Aorta (tissue), 5 donors: ENCODE measurements at places on chromosomes 11 and 22. TPM values are rescaled to one million over a fixed set of nuclear protein-coding genes. Genes with fewer than 3 reads are reported as not detected.

Gene CRYBB1
- 1.4 TPM for total RNA-seq

Gene GAL
- total RNA-seq: not detected

Gene APOL3
- 67.7 TPM for total RNA-seq

Gene PLAAT4
- 39.8 TPM for total RNA-seq

Gene OR52I2
- total RNA-seq: not detected

Gene FGF3
- not detected for total RNA-seq

Gene RRAS2
- total RNA-seq: 46.7 TPM

Gene SLCO2B1
- total RNA-seq: 82.4 TPM

Gene BACE1
- 29.0 TPM for total RNA-seq

Gene EIF3F
- total RNA-seq: 156 TPM

Gene LIPT2
- total RNA-seq: 1.0 TPM

Gene ARSA
- total RNA-seq: 53.5 TPM

Gene DGCR6
- total RNA-seq: 0.88 TPM

Gene SLC43A3
- total RNA-seq: 97.8 TPM

Gene TMEM41B
- 31.4 TPM for total RNA-seq

DNA sequence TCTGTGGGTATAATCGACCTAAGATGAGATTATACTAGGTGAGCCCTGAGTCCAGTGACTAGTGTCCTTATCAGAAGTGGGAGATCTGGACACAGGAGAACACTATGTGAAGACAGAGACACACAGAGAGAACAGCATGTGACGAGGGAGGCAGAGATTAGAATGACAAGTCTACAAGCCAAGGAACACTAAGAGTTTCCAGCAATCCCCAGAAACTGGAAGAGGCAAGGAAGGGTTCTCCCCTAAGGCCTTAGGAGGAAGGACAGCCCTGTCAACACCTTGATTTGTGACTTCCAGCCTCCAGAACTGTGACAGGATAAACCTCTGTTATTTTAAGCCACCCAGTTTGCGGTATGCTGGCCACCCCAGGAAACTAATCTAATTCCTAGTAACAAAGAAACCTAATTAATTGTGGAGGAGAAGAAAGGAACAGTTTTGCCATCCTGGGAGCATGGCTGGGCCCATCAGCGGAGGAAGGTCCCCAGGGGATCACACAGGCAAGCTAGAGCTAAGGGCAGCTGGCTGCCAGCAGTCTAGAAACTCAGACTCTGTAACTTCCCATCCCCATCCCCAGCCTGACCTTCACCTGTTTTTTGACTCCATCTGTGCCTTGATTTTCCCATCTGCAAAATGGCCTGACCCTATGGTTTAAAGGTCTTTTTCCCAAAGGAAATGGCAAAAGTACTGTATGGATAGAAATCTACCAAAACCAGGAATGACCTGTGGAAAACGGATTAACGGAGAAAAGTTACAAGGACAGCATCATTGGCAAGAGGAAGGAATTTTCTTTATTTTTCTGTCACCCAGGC lies 10.3 kb upstream of the THOC5 start:
- DNase-seq: no peak

DNA sequence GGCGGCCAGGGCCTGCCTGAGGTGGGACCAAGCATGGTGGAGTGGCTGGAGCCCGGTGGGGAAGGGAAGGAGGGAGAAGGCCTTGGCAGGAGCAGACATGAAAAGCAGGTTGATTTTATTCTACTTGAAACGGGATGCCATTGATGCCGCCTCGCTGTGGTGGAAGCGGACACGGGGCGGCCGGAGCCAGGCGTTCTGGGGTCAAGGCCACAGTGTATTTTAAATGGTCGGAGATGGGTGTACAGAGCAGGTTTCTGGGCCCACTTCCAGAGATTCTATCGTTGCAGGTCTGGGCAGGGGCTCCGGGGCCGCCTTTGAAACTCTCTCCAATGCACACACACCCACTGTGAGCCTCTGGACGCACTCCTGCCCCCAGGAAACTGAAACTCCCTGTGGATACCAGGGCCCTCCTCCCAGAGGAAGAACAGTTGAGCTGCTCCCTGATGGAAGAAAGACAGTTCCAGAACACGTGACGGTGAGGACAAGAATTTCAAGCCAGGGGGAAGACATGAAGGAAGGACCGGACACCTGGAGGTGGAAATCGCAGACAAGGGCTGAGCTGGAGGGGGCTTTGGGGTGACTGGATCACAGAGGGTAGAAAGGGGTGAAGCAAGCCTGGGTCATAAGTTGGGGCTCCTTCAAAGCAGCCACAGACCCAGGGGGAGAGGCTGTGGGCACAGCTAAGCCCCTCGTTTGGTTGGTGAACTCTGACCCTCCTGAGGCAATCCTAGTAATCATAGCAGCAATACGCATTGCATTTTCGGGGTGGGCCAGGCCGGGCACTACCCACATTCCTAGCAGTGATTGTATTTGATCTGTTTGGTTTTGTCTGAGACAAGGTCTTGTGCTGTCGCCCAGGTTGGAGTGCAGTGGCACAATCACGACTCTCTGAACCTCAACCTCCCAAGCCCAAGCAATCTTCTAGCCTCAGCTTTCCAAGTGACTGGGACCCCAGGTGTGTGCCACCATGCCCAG lies 12.3 kb upstream of the LINC01488 start:
- DNase-seq: peak; percentile 49

DNA sequence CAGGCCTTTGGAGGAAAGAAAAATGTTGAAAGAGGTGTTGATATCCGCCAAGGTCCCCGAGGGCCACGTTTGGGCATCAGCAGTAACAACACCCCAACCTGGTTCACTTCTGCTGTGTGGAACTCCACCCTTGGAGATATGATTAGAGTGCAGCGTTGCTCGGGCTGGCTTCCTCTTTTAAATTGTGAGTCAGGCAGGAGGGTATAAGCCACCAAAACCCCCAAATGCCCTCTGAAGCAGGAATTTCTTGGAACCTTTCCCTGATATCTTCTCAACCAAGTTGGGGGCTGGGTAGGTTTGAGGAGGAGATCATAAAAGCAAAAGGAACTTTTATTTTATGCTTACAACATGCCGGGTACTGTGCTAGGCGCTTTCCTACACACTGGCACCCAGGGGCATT lies 6.4 kb upstream of the C11orf96 start:
- no peak for DNase-seq

DNA sequence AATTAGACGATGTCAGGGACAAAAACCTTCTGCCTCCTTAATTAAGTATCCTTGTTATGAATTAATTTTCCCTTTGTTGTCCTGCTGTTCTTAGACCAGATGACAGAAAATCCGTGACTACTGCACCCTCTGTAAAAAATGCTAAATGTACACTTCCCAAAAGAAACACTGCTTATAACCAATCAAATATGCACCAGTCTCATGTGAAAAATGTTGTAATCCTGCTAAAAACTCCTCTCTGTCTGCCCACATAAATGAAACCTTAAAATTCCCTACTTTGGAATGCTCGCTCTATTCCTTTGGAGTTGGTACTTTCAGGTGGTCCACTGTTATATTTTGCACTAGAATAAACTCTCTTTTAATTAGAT lies 366.8 kb upstream of the CCDC179 start:
- no peak for DNase-seq

DNA sequence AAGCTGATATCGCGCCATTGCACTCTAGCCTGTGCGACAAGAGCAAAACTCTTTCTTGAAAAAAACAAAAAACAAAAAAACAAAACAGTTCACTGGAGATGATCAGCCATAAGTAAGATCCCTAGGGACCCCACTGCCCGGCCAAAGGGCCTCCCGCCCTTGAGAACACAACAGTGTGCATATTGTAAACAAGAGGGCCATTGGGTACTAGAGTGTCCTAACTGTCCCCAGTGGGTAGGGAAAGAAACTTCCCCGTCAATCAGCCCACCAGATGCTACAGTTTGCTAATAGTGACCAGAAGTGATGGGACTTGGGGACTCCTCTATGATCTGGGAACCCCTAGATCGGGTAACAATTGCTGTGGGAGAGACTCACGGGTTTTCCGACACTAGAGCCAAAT lies 3.7 kb upstream of the ACY3 start:
- no peak for DNase-seq

DNA sequence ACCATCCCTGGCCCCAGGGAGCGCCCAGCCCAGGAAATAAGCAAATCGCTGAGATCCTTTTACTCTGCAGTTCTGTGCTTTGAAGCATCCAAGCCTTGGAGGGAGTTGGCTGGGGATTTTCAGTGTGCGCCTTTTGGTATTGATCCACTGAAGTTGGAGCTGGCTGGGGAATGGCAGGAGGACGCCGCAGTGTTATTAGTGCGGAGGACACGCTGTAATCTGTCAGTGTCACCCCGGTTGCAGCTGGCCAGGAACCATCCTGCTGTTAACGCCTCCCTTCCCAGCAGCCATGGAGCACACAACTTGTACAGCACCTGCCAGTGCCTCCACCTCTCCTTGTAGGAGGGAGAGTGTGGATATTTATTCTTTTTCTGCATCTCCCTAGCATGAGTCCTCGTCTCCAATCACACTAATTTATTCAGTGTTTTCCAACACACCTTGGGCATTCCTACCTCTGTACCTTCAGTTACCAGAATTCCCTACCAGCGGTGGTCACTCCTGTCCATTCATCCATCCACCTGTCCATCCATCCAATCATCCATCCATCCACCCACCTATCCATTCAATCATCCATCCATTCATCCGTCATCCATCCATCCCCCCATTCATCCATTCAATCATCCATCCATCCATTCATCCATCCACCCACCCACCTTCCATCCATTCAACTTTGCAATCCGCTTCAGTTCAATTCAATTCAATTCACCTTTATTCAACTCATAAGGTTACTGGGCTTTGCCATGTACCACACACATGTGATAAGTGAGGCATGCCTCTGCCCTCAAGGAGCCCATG lies 21.9 kb upstream of the EIF3D start:
- DNase-seq: no peak

GRCh38 chr11:20501252-20501651 lies 98.2 kb upstream of the SLC6A5 start:
- no peak for DNase-seq

DNA sequence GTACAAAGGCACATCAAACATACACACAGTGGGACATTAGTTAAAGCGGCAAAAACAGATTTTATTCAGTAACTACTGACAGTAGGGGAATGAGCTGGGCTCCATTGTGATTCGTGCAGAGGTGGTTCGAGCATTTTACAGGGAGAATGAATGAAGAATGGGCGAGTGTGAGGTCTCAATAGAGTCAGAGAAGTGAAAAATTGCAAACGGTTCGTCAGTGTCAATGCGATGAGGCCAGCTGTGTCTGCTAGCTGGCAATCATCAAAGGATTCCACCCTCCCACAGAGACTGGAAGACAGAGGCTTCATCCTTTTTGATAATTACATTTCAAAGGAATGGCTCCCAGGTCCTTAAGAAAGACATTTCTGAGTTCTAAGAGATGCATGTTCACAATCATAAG lies 17.4 kb downstream of the OR4D9 start:
- no peak for DNase-seq

GRCh38 chr22:20380486-20380885 lies 13.5 kb upstream of the ZNF74 start:
- DNase-seq: no peak

DNA sequence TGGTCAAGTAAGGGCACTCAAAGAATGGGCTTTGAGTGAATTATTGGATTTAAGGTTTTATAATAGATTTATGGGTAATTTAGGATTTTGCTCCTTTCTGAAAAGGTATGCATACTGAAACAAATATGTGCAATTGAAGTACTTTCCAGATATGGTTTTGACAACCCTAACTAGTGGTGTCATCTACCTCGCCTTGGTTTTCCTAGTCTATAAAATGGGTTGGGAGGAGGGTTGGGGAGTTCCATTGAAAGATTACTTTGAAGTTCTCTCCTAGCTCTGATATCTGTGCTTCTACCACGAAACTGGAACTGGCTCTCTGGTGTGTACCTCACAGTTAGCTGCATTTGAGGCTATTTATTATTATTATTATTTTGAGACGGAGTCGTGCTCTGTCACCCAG lies 431 bp upstream of the SPTBN2 start:
- no peak for DNase-seq

DNA sequence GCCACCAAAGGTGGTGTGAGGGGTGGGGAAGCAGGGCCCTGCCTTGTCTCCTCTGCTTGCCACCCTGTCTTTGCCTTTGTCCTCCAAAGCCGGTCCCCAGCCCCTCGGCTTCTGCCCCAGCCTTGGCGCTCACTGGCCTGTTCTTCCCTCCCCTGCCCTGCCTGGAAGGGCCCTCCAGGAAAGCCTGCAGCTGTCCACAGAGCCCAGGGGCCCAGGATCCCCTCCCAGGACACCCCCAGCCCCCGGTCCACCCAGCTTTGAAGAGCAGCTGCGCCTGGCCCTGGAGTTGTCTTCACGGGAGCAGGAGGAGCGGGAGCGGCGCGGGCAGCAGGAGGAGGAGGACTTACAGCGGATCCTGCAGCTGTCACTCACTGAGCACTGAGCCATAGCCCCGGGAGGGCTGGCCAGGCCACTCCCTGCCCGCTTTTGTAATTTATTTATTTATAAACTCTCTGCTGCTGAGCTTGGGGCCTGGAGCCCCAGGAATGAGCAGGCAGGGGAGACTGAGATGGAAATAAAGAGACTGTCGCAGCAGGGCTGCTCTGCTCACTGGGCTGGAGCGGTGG lies 1.3 kb upstream of the SSH3 start:
- DNase-seq: peak; percentile 47

GRCh38 chr11:36372101-36372771 lies 76.1 kb downstream of the PRR5L start:
- no peak for DNase-seq

GRCh38 chr11:24855951-24856350 lies 359.1 kb downstream of the LUZP2 start:
- DNase-seq: no peak

DNA sequence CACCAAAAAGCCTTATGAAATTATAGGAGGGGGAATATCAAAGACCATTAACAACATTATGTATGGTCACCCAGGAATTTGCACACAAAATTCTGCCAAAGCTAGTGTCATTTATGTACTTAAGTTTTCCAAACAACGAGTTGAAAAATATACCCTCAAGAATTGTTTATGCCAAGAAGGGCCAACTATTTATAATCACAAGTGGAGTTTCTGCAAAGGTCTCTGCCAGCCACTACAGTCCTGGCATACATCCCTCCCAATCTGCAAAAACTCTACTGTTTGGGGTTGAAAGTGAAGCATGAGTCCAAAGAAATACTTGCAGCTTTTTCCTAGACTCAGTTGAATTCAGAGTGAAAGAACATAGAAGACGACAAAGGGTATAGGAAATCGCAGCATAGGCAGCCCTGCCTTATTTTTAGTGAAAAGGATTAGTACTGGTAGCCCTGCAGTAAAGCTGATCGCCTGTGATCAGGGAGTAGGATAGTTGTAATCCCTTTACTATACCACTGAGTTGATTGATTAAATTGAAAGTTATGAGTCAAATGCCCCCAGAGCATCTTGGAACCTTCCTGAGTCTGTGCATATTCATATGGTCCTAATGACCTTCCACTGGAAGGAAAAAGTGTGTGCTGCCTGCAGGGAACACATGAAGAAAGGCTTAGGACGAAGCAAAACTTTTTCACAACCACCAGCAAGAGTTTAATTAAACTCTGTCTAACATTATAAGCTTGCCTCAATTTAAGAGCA lies 144.0 kb downstream of the SPON1 start:
- DNase-seq: no peak

- DNase-seq: no peak
Observed at GRCh38 chr11:17021511-17021910, 7.3 kb upstream of the PLEKHA7 start.

GRCh38 chr11:74102321-74102720 lies 68.5 kb downstream of the C2CD3 start:
- DNase-seq: no peak
